ENCODE measurements at places on chromosomes 3 and 15.

DNA sequence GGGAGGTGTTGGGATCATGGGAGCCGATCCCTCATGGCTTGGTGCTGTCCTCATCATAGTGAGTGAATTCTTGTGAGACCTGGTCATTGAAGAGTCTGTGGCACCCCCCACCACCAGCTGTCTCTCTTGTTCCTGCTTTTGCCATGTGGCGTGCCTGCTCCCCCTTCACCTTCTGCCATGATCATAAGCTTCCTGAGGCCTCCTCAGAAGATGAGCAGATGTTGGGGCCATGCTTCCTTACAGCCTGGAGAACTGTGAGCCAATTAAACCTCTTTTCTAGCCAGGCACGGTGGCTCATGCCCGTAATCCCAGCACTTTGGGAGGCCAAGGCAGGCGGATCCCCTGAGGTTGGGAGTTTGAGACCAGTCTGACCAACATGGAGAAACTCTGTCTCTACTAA lies 37.0 kb upstream of the CGNL1 start:
- DNase-seq, result no peak

DNA sequence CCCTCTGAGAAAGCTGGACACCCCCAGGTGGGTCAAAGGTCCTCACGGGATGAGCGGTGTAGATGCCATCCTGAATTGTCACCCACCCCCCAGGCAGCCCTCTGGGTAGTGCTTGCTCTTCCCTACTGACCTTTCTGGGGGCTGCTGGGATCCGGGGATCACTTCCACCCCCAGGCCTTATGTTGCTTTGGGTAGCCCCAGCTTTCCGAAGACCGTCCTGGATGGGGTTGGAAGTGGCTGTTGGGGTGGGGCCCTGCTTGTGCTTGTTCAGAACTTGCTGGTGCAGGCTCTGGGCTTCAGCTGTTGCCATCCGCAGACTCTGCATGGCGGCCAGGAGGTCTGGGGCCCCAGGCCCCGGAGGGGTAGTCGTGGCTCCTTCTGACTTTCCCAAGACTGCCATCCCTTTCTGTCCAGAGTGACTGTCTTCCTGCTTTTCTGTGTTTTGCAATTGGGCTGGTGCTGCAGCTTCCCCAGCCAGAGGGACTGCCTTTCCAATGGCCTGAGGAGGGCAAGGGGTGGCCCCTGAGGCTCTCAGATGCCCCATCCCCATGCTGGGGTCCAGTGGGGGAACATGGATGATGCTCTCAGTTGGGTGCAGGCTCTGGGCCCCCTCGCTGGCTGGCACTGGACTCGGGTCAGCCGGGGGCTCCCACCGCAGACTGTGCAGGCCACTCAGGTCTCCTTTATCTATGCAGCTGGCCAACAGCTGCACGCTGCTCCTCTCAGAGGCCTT lies 6.3 kb downstream of the XIRP1 start:
- DNase-seq, result no peak

DNA sequence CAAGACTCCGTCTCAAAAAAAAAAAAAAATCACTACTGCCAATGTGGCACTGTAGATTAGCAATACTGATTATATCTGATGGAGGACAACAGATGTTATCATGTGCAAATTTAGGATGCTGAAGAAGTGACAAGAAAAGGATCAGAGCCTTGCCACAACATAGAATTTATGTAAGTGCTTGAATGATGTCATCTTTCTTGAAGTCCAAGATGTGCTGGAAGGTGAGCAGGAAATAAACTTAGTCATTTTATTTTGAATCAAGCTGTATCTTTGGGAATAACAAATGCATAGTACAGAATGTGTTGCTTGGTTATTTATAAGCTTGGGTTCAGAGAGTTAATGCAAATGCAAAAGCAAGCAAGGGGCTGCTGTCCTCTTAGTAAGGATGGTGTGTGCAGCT lies 47.1 kb downstream of the IL12A start:
- DNase-seq, result no peak

DNA sequence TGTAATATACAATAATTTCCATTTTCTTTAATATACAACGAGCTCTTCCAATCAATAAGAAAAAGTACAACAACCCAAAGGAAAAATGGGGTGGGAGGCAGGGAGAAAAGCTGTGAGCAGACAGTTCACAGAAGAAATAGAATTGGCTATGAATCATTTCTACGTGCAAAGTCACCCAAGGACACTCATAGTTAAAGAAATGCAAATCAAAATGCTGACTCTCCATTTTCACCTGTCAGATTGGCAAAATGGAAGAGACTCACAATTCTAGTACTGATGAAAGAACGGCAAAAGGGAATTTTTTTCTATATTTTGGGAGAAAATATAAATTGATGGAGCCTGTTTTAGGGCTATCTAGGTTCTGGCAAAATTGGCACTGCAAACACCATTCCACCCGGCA lies 116.3 kb upstream of the MEF2A start:
- DNase-seq, result no peak

- no peak for DNase-seq
These were observed 52.1 kb upstream of the FGD5 start for GRCh38 chr3:14766428-14767244.

DNA sequence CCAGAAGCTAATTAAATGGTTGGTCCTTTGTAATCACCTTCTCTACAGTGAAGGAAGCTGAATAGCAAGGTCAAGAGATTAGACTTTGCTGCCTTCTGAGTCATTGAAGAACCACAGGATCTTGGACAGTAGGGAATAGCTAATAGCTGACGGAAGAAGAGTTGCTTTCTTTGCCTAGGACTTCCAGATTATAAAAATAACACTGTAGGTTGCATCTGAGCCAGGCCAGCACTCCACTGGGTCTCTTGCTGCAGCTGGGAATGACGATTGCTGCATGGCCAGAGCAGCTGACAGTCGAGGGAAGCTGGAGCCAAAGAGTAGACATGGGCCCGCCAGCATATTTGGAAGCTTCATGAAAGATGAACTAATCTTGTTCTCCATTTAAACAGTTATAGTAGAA lies 81.5 kb upstream of the KCNMB2 start:
- no peak for DNase-seq

- DNase-seq, result no peak
These were observed 768.1 kb downstream of the GBE1 start for GRCh38 chr3:80993241-80993945.
